ENCODE measurements at places on chromosomes 2 and 18.

DNA sequence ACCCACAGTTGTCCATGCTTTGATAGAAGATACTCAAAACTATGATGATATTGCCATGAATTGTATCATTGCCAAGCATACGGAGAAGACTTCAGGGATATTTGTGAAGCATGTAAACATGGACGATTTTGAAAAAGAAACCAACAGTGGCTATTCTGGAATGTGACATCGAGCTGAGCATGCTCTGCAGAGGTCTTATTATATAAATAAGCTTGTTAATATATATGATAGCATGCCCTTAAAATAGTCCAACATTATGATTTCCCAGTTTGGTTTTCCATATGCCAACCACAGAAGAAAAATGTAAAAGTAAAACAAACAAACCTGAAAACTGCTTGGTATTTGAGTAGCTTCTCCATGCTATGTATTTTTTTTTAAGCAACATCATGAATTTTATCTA lies 159.1 kb downstream of the LNPK start:
- no peak for DNase-seq

DNA sequence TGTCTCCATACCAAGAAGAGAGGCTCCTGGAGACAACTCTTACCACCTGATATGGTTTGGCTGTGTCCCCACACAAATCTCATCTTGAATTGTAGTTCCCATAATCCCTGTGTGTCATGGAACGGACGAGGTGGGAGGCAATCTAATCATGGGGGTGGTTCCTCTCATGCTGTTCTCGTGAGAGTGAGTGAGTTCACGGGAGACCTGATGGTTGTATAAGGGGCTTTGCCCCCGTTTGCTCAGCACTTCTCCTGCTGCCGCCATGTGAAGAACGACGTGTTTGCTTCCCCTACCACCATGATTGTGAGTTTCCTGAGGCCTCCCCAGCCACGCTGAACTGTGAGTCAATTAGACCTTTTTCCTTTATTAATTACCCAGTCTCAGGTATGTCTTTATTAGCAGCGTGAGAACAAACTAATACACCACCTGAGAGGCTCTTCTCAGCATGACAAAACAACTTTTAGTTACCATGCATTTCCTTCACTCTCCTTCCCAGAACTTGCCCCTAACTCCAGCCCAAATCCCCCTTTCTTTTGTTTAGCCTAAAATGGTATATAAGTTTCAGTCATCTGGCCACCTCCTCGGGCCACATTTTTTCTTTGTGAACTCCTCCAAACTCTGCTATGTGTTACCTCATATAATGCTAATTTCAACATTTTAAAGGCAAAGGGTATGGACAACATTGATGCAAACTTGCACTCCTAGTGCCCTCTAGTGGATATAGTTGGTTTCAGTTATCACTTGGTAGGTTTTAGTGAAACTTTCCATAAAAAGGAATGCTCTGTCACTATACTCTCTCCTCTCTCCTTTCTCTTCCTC lies 58.6 kb upstream of the SLC25A52 start:
- DNase-seq: peak; percentile 8

GRCh38 chr2:238700506-238701340 lies 147.2 kb upstream of the TWIST2 start:
- DNase-seq: no peak

GRCh38 chr2:23285091-23285800 lies 99.7 kb upstream of the KLHL29 start:
- no peak for DNase-seq

DNA sequence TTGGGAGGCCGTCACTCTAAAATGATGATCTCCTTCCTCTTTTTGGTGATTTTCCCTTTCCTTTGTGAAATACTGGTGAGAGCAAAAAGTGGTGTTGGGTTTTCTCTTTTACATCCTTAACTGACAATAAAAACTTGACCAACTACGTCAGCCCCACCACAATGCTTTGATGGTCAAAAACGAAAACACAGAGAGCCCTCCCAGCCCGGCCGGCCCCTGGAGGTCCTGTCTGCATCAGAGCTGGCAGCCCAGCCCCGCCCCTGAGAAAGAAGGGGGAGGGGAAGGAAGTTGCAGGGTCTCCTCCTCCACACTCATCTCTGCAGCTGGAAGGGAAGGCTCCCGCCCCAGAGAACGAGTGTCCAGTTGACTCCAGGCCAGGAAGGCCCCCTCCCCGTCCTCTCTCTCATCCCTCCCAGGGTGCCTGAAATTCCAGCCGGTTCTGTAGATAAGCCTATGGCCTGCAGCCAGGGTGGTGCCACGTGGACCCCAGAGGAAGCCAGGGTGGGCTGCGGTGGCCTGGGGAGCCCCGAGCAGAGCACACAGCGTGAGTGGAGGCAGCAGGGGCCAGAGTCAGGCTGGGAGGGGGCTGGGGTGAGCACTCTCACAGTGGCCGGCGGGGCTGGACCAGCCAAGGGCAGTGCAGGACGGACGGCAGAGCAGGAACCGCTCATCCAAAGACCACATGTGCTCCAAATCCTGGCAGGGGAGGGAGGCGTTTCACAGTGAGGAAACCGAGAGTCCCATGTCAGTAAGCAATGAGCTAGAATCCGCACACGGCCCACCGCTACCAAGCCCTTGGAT lies 19.8 kb downstream of the BIN1 start:
- DNase-seq: peak; percentile 69

GRCh38 chr18:76518123-76518859 lies 23.2 kb upstream of the ZNF516 start:
- DNase-seq: peak; percentile 19

DNA sequence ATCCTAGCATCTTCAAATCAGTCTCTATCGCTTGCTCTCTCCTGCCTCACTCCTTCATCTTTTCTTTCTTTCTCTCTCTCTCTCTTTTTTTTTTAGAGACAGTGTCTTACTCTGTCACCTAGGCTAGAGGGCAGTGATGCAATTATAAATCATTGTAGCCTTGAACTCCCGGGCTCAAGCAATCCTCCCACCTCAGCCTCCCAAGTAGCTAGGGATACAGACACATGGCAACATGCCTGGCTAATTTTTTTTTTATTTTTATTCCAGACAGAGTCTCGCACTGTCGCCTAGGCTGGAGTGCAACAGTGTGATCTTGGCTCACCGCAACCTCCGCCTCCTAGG lies 10.6 kb upstream of the SLC66A3 start:
- no peak for DNase-seq

DNA sequence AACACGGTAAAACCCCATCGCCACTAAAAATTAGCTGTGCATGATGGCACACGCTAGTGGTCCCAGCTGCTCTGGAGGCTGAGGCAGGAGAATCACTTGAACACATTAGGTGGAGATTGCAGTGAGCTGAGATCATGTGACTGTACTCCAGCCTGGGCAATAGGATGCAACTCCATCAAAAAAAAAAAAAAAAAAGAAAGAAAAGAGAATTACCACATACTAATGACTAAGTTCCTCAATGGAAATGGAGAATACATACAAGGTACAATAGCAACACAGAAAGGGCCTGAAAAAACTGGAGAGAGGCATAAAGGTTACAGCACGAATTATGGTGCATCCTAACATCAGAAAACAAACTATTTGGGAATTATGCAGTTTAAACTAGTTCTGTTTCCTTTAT lies 81.3 kb downstream of the CDH2 start:
- no peak for DNase-seq

GRCh38 chr2:240981871-240982800 lies 16.3 kb upstream of the SNED1 start:
- no peak for DNase-seq

GRCh38 chr2:162291748-162292147 lies 26.7 kb downstream of the IFIH1 start:
- no peak for DNase-seq

DNA sequence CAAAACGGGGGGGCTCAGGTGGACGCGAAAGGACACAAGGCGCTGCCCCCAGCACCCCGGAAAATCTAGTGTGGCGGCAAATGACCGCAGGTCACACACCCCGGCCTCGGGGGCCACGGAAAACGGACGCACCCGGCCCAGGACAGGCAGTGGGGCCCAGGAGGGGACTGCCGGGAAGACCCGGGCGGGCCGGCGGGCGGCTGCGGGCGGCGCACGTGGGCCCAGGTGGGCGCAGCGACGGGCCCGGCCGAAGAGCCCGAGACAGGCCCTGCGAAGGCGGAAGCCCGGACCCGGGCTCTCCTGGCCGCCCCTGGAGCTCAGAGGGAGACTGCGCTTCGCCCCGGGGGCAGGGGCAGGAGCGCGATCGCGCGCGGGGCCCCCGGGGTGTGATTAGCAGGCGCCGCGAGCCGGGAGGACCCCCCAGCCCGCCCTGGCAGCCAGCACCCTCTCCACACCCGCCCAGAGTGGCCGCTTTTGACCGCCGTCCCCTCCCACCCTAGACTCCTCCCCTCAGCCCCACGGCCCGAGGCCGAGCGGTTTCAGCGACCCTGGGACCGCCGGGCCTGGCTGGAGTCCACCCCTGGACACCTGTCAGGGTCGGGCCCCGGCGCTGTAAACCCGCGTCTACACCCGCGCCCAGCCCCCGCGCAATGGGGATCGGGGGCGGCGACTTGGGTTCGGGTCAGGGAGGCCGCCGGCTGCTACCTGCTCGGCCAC lies 773 bp downstream of the MBP start:
- DNase-seq: no peak

GRCh38 chr2:89833780-89834117 lies 1142.3 kb downstream of the RPIA start:
- no peak for DNase-seq

GRCh38 chr2:207489251-207489650 lies 40.5 kb upstream of the CREB1 start:
- no peak for DNase-seq

DNA sequence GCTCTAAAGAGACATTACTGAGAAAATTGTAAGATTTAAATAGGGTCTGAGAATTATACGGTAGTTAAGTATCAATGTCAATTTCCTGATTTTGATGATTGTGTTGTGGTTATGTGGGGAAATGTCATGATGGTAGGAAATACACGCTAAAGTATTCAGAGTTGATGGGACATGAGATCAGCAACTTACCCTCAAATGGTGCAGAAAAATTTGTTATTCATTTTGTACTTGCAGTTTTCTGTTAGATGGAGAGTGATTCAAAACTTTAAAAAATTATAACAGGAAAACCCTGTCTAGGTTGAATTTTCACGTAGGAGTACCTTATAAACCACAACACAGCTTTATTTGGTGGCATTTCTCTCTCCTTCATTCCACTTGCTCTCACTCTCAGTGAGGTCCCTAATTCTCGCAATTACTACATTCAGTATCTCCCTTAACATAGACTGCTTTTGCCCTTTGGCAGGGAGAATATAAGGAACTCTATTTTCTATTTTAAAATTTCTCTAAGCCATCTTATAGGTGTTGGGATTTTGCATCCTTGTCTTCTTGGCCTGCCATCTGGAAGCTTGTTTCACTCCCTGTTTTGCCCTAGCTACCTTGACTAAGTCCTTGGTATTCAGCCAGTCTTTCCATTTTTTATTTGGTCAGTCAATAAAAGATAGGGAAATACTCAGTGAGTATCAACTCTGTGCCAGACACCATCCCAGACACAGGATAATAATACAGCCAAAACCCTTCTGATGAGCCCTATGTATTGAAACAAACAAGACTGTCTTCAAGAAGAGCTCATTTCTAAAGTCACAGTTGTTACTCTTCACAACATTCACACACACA lies 550.6 kb upstream of the ACVR2A start:
- no peak for DNase-seq

DNA sequence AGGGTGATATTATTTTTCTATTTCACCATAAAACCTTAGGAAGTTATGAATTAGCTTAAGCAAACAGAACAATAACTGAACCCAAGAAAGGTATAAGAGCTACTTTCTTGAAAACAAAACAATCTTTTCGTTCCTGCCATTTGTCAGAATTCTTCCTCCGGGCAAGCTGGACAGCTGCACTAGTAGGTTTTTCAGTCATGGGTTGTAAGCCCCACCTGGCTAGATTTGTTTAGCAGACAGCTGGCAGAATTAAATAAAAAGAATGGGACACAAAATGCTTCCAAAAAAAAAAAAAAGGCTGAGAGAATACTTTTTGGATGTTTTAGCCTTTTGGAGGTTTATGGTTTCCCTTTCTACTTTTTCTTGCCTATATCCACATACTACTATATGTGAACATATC lies 694.1 kb downstream of the ARHGAP15 start:
- DNase-seq: no peak

GRCh38 chr2:9548506-9548905 lies 7.1 kb downstream of the ADAM17 start:
- peak; percentile 36 for DNase-seq

DNA sequence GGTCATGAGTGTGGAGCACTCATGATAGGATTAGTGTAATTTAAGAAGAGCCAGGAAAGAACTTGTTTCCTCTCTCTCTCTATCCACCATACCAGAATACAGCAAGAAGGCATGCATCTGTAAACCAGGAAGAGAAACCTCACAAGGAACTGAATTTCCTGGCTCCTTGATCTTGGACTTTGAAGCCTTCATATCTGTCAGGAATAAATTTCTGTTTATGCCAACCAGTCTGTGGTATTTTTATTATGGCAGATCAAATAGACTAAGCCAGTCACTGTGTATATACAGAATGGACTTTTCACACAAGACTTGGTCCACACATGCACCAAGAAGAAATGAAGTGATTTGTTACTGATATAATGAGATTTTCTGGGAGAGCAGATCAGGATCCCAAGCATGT lies 930.1 kb upstream of the TMEFF2 start:
- no peak for DNase-seq

GRCh38 chr18:3741333-3741732 lies 291.4 kb downstream of the TGIF1 start:
- DNase-seq: no peak

DNA sequence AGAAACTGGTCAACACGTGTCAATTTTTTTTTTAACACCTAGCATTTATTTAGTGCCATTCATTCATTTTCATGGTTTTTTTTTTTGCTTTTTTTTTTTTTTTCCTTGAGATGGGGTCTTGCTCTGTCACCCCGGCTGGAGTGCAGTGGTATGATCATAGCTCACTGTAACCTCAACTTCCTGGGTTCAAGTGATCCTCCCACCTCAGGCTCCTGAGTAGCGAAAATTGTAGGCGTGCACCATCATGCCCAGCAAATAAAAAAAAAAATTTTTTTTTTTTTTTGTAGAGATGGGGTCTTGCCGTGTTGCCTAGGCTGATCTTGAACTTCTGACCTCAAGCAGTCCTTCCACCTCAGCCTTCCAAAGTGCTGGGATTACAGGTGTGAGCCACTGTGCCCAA lies 21.1 kb downstream of the USP14 start:
- no peak for DNase-seq

DNA sequence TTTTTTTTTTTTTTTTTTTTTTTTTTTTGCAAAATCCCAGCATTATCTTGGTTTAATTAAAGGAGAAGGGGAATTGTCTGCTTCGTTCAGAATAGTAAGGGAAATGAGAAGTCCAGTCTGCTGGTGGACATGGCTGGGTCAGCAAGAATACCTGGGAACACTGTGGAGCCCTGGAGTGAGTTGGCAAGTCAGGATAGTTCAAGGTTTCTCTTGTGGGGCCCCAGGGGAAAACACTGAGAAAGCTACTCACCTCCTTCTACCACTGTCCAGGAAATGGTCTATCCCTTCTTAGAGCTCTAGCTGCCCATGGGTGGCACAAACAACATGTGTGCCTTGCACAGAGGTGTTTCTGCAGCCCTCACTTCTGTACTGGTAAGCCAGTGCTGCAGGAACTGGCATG lies 169.1 kb upstream of the SIX2 start:
- no peak for DNase-seq

- no peak for DNase-seq
These were observed 372.5 kb downstream of the RNF144A start for GRCh38 chr2:7289697-7290096.
